ENCODE measurements at places on chromosomes 6 and 20.

DNA sequence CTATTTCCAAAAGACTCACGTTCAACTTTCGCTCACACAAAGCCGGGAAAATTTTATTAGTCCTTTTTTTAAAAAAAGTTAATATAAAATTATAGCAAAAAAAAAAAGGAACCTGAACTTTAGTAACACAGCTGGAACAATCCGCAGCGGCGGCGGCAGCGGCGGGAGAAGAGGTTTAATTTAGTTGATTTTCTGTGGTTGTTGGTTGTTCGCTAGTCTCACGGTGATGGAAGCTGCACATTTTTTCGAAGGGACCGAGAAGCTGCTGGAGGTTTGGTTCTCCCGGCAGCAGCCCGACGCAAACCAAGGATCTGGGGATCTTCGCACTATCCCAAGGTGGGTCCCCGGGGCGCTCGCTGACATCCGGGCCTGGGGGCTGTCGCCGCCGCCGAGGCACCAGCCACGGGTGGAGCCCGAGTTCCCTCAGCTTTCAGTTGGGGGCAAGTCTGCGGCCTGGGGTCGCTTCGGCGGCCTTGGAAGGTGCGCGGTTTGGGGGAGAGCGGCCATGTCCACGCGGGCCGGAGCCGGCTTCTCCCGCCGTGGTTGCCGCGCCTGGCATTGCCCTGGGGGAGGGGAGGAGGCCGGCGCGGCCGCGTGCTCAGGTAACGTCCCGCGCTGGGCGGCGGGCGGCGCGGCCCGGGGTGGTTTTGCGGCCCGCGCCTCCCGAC is 429 bp downstream of the AMD1 start:
- DNase-seq: peak; percentile 68

GRCh38 chr6:157406661-157407060 is 25.7 kb downstream of the ZDHHC14 start:
- DNase-seq: no peak

- DNase-seq: no peak
These were observed 24.2 kb upstream of the MYMX start for GRCh38 chr6:44192428-44193041.

DNA sequence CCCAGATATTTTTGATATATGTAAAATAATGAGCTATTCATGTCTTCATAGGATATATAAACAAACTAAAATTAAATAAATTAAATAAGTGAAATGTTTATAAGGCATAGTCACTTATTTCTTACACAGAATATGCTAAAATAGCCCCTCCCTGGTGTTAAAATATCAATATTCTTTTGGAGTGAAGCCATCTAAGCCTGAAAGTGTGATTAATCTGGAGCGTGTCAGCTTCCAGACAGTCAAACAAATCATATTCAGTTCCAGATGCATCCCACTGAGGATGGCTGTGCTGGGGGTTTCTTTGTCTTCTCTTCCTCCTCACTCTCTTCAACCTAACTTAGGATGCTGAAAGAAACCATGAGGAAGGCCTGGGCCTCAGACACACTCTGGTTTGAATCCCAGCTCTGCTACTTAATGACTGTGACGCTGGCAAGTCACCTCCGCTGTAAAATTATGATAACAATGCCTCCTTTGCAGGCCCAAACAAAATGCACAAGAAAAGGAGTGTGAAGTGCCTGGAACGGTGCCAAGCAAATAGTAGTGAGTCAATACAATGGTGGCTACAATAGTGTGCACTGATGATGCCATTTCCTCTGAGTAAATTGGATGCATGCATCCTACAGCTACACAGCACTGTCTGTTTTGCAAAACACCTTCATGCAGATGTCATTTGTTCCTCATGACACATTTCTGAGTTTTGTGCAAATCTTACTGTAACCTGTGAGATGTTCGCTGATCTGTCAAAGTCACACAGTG is 161.4 kb downstream of the FOXC1 start:
- DNase-seq: peak; percentile 68

DNA sequence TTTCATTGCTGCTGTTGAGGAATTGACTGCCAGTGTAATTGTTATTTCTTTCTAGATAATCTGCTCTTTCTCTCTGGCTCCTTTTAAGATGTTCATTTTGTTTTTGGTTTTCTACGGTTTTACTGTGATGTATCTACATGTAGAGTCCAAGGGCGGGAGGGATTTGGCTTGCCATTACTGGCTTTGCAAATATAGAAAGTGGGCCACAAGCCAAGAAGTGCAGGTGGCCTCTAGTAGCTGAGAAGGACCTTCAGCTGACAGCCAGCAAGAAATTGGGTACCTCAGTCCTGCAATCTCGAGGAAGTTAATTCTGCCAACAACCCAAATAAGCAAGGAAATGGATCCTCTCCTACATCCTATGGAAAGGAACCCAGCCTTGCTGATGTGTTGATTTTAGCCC is 42.8 kb upstream of the GLP1R start:
- DNase-seq: no peak

- no peak for DNase-seq
These were observed 3.5 kb downstream of the TBPL1 start for GRCh38 chr6:133956416-133957049.

DNA sequence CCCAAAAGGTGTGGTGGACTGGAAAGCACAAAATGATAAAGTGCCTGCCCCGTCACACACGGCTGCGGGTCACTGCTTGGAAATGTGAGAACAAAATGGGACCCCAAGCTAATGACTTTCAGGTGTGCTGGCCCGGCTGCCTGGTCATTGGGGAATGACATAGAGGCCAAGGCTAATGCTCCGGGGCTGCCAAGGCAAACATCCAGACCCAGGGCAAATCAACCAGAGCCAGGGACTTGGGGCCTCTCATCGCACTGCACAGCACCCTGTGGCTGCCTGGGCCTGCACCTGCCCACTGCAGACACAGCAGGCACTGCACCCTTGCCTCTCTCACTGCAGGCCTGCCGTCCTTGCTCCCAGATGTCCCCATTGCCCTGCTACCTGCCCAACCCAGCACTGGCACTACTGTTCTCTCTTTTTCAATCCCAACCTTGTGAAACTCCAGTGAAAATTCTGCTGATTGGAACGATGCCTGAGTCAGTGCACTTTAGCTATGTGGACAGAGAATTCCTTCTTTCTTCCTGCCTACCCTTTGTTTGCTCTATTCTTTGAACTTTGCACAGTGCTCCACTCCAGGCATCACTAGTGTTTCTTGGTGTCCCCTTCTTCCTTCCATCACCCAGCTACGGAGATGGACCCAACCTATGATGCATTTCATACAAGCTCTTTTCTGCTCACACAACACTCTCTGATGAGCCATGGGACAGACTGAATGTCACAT is 849.5 kb downstream of the MAFB start:
- DNase-seq: no peak

DNA sequence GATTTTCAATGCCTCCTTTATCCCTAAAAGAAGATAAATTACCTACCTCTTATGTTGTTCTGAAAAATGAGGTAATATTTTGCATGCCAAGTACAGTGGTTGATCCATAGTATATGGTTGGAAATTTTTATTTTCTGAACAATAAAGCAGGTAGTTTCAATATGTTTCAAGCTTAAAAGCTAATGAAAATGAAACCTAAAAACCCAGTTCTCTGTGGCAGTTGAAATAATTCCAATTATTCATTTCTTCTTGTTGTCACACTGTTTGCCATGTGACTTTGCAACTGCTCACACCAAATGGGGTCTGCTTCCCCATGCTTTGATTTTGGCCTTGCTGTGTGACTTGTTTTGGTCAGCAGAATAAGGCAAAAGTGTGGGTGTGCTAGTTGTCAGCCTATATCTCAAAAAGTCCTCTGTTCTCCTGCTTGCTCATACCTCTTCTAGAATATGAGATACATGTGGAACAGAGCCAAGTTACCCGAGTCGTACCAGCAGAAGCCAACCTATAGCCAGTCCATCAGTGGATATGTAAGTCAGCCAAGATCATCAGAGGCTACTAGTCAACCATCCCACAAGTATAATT is 197.2 kb upstream of the THEMIS start:
- DNase-seq: peak; percentile 19

DNA sequence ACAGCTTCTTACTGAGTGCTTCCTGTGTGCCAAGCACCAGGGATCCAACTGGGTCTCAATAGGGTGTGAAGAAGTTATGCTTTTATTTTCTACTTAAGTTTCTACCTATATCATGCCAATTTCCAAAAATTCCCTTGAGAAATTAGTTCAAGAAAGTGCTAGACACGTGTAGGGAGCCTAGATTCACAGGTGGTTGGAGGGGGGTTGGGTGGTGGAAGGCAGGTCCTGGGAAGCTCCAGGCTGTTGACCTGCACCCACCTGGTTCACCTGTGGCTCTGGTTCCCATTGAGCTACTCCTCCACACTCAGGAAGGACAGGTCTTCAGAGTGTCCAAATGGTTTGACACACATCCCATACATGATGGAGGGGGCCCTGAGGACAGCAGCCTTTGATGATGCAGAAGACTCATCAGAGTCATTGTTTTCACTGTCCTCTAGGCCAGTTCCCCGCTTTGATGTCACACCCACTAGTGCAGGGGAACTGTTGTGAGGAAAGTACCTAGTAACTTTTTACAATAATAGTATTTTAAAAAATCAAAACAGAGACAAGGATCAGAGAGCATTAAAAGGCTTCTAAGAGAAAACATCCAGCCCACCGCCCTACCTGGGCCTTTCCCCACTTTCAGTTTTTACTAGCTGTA is 39.8 kb upstream of the MYL9 start:
- no peak for DNase-seq

DNA sequence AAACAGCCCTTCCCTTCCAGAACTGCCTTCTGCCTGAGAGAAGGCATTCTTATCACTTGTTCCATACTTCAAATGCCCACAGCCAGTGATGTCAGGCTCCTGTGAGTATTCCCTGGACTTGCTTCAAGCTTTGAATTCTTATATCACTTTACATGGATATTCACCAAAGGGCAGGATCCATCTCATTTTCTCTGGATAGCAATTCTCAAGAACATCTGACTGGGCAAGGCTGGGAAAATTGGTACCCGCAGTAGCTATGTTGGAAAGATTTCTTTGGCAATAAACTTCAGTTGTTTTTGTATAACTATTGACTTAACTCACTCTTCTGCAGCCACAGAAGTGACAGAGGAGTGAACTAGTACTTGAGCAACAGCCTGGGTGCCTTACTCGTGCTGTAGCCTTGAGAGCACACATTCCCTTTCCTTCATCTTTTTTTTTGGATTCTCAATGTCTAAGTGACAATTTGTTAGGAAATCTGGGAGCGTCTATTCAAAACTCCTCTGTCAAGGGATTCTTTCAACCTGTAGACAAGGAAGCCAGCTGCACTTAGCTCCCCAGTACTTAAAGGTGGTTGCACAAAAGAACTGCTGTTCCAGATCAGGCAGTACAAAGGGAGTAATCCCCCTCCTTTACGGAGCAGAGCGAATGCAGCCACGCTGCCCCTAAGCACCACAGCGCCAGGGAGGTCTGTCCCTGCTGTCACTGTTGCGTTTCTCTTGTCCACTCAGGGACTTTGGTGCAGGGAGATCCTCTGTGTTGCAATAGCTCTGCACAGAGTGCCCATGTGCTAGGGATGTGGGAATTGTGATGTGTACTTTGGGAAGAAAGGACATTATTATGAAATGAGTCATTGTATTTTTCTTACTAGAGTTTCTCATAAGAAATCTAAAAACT is 69.6 kb downstream of the JAG1 start:
- DNase-seq: peak; percentile 90

DNA sequence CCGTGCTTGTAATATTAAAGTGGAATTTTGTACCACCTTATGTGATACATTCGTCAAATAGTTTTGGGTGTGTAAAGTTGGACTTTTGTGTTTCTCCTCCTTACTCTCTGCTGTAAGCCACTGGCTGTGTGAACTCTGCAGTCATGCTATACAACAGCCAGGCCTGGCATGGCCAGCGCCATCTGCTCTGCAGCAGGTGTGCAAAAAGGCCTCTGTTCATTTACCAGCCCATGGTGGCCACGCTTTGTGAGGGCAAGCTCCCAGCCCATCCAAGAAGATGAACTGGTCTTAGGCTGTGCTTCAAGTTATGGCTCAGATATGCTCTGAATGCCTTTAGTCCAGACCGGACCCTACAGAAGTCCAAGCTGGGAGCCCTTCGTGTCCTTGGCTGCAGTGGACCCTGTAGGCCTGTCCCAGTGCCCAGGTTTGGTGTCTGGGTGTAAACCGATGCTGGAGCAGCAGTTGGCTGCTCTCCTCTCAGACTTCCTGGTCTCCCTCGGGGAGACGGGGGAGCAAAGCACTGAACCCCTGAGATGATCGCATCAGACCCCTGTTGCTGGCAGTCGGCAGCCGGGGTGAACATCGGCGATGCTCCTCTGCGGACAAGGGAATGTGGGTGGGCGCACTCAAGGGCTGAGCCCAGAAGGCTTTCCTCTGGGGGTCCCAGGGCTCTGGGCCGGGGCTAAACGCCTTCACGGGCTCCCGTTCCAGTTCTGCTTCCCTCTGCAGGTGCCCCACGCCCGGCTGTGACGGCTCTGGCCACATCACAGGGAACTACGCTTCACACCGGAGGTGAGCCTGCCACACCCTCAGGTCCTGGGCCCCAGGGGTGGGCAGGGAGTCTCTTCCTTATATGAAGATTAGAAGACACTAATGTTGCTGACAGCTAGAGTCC is 28.6 kb upstream of the PCMTD2 start:
- no peak for DNase-seq

DNA sequence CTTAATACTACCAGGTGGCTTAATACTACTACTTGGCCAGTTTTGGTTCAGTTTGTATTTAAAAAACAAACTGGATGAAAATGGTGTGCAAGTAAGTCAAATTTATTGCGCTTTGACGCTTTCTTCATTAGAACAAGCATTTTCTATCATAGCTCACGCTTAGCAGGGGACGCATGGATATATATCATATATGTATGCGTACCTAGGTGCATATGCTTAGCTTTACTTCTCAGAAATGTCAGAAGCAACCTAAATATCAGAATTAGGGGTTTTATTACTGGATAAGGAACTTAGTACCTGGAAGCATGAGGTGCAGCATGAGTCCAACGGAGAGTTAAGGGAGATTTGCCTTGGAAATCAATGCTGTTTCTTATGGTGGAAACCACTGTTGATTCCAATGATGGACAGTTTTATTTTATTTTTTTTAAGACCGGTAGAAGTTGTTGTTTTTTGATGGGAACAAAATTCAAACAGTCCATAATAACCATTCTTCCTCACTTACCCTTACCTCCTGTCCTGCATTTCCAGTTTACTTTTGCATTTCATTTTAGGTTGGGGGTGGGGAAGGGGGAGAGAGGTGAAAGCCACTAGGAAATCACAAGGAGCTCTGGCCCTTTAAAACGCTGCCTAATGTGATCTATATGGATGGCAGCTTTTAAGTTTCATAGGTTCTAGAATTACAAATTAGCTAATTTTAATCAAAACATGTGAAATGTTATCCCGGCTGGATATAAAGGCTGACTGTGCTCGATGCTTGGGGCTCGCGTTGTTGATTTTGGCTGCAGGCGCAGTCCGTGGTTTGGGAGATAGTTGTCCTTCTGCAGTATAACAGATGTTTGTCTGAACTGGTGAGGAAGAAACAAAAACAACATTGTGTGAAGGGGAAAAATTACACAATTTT is 2.1 kb downstream of the SOBP start:
- DNase-seq: peak; percentile 72

GRCh38 chr6:72048080-72048479 is 161.7 kb downstream of the RIMS1 start:
- peak; percentile 40 for DNase-seq

Data from GM23248 (cell line).